ENCODE measurements at places on chromosomes 7 and 10.

DNA sequence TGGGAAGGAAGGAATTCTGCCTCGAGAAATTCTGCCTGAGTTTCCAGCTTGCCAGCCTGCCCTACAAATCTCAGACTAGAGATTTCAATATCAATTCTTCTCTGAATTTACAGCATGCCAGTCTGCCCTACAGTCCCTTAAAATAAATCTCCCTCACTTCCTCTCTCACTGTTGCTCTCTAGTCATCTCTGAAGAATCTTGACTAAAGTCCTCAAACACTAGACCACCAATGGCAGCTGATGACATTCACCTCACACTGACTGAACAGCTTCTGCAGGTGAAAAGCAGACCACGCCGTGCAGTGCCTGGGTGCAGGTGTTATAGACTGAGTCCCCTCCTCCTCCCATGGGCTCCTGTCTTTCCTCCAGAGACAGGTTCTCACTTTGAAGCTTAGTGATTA lies 30.4 kb downstream of the PPP1R3C start:
- DNase-seq, result no peak

- DNase-seq, result no peak
Observed at GRCh38 chr7:137146552-137147337, 196.8 kb downstream of the PTN start.

GRCh38 chr7:155038335-155038734 lies 31.8 kb upstream of the HTR5A start:
- no peak for DNase-seq

DNA sequence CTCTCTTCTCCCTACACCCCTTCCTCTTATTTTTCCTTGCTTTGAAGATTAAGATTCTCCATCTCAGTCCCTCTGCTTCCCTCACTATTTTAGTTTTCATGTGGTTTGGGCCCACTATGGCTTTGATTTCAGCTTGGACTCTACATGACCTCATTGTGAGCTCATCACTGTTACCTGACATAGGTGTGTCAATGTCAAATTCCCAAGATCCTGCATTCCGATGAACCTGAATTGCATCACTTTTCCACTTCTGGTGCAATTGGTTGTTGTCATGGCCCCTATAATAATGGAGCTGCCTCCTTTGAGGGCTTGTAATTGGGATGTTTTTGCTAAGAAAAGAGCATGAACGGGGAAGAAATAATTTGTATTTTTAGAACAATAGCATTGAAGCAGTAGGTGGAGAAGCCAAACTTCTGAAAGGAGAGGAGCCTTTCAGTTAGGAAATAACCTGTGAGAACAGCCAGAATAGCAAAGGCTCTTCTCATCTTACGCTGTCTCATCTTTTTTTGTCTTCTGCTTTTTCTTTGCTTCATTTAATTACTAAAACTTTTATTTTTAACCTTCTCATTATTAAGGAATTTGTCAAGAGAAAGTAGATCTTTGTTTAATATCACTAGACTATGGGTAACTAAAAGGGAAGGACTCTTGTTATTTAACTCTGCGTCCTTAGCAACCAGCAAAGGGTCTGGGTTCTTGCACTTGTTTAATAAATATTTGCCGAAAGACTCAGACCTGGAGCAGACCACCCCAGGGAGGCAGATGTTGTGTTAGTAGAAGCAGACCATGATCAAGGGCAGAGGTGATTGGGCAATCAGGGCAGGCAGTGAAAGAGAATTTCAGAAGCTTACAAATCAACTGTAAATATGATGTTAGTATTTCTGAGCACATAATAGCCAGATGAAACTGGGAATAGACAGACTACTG lies 95.4 kb downstream of the TES start:
- no peak for DNase-seq

DNA sequence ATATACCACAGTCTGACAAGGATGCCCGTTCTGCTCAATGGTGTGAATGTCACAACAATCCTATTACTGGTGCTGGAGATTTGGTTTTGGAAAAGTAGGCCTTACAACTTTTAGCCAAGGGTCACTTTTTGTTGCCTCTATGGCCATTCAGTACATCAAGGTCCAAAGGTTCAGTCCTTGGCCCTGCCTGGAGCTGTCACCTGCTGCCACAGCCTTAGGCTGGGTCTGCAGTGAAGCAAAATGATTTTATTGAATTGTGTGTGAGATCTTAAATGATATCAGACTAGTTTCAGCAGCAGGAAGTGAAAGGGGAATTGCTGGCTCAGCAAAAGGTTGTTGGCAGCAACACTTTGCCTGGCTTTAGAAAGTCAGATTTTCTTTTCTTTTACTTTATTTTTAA lies 427.6 kb downstream of the THSD7A start:
- no peak for DNase-seq

- DNase-seq, result no peak
Observed at GRCh38 chr7:24908166-24908565, 71.8 kb downstream of the OSBPL3 start.

- no peak for DNase-seq
Observed at GRCh38 chr10:127964621-127965020, 57.7 kb downstream of the PTPRE start.

GRCh38 chr10:31129880-31130405 lies 98.3 kb upstream of the ZNF438 start:
- no peak for DNase-seq

DNA sequence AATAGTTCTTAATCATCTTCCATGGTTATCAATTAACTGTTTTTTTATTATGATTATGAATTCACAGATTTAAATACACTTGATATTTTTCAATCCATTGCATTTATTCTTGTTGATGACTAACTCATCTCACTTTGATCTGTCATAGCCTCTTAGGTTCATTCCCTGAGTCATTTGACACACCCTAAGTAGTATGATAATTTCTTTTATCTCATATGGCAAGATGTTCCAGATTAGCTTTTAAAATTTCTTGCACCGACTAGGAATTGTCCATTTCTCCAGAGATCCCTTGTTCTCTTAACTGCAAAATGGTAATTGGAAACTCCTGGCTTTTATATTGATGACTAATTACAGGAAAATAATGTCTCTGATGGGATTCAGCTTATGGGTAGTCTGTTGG lies 87.6 kb upstream of the CCDC6 start:
- no peak for DNase-seq

DNA sequence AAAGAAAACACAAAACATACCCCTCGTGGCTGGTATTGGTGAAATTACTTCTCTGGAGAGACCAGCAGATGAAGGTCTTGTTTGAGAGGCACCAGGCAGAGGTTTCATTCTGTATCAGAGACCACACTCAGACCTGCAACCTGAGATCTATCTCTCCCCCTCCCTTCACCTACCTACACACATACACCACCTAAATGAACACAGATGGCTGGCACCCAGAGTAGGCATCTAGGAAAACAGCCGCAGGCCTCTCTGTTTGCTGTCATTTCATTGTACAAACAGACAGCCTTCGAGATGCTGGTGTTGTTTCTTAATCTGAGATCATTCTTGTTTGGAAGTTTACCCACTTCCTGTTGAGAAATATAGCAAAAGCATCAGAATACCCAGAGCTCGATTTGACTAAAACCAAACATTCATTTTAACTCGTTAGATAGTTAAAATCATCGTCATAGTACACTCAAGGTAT lies 173.9 kb upstream of the SLC25A13 start:
- no peak for DNase-seq

DNA sequence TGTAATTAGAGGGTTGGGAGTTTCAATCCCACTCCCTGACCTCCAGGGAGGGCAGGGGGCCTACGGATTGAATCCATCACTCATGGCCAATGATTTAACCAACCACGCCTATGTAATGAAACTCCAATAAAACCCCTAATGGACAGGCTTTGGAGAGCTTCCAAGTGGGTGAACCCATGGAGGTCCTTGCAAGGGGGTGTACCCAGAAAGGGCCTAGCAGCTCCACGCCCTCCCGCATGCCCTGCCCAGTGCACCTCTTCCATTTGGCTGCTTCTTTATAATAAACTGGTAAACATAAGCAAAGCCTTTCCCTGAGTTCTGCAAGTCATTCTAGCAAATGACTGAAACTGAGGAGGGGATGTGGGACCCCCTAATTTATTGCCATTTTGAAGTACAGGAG lies 280.1 kb downstream of the FRMD4A start:
- no peak for DNase-seq

GRCh38 chr10:29784175-29784773 lies 149.5 kb upstream of the SVIL start:
- DNase-seq, result no peak

GRCh38 chr7:46143949-46144917 lies 223.2 kb upstream of the IGFBP3 start:
- no peak for DNase-seq

DNA sequence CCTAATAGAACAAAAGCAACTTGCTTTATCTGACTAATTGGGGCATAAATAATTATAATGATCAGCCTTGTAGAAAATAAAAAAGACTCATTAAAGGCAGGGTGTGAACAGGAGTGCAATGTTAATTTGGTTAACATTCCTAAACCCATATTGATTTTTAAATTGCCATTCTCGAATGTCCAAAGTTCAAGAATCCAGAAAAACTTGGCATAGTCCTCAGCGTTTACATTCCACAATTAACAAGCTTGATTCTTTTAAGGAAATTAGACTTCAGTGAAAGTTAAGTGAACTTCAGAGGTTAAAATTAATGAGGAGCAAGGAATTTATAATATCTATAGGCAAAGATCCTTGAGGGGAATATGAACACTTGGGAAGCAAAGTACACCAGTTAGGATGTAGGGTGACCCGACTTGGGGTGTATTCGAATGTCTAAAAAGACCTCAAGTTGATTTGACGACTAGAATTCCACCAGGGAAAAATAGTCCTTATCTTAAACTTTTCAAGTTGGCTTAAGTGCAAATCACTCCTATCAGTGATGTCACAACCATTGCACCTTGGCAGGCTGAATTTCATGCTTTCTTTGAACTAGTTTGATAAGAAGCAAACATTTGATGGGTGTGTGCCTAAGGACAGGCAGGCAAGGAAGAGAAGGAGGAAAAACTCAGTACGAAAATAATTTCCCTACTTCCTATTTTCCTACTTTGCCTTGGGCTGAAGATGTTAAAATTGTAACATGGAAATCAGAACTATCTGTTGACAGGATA lies 830.4 kb upstream of the COBL start:
- no peak for DNase-seq

- DNase-seq, result no peak
Observed at GRCh38 chr10:24606021-24606420, 117.7 kb downstream of the ARHGAP21 start.

DNA sequence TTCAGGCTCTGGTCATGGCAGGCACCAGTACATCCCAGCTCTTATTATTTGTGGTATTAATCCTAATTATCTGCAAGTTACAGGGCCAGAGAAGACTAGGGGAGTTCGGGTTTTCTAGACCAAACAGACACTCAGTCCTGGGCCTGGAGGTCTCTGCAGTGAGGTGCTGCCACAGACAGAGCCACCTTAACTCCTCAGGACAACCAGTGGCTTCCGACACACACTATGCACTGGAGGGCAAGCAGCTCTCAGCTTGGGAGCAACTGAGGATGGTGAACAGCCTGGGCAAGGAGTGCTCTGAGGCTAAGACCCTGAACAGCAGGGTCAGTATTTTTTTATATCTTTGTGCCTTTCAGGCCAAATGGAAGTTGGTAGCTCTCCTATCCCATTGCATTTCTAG lies 19.0 kb downstream of the ACTA2 start:
- no peak for DNase-seq

DNA sequence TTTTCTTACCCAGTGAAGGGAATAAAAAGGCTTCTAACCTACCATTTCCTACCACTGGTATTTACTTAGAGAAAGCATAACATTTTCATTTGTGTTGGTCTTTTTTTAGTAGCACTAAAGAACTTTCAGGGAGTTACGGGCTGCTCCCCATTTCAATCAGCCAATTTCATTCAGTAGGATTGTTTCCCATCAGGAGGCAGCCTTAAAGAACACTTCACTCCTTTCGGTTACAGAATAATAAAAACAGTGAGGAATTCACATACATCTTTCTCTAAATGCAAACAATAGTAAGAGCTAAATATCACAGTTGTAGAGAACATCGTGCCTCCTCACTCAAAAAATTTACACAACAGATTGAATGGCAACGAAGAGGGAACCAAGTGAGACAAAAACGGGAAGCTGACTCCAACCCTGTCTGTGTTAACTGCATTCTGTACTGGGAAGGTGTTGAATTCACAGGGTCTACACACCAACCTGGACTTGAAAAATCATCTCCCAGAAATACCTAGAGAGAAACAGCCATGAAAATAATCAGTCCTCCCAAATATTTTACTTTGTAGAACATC lies 55.5 kb upstream of the ABLIM1 start:
- no peak for DNase-seq

GRCh38 chr7:116509982-116510579 lies 10.5 kb downstream of the CAV2 start:
- no peak for DNase-seq

DNA sequence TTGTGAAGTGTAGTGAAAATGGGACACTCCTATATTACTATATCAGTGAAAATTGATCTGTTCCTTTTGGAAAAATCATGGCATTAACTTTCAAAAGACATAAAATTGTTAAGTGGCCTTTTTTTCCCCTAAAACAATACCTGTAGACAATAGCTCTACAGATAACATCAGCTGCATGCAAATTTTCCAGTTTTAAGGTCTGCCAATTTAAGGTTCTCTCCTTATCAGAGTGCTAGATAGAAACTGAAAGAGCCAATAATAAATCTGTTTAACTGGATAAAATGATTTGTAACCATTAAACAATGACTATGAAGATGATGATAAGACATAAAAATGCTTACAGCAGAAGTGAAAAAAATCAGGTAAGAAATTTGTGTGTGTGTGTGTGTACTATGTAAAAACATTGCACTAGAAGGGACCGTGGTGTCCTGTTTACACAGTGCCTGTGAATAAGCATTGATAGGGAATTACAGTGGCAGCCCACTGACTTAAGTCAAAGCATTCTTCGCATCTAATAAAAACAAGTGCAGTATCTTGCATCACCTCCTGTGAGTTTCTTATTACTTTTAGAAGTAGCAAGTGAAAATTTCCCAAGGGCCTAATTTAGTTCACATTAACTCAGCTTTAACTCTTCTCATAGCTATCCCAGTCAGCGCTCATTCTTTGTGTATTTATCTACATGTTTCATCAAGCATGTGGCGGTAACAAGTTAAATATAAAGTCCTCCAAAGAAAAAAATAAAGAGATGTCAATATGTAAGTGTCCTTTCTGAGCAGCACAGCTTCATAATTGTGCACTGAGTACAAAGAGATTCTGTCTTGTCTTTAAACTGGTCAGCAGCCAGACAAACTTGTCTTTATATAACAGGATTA lies 261.9 kb downstream of the ARL4A start:
- DNase-seq, result no peak

- no peak for DNase-seq
Observed at GRCh38 chr7:75010036-75010435, 45.5 kb downstream of the CASTOR2 start.

Measured in activated naive CD4-positive, alpha-beta T cell treated with Interleukin-2 at 50 U/mL for 16 hours (primary cell).